ENCODE measurements at places on chromosomes 4 and X.

GRCh38 chr4:30427932-30428331 lies 292.2 kb upstream of the PCDH7 start:
- no peak for DNase-seq

DNA sequence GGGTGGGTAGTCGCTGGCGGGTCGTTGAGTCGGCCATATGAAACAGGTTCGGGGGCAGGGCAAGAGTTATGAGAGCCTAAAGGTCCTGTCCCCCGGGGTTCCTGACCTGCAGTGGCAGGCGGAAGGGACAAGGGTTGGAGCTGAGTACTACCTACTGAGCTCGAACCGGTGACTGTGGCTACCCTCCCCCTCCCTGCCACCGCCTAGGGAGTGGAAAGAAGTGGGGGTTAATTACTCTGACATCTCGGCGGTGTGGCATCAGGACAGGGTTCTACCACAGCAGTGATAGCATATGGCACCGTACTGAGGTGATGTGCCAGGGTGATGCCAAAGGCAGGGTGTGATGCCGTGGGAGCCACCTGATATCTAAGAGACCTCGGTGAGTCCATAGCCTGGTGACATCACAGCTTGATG lies 307 bp downstream of the ATG4A start:
- no peak for DNase-seq

DNA sequence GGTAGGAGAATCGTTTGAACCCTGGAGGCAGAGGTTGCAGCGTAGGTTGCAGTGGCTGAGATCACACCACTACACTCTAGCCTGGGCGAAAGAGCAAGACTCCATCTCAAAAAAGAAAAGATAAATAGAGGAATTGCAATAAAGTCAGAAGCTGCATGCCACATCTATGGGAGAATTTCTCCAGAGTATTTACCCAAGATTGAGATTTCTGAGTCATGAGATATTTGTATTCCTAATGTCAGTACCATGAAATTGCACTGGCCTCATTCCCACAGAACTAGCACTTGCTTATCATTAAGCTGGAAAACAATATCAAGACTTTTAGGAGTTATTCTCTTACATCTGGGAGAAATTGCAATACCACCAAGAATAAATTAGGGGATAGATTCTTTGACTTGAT lies 37.4 kb downstream of the ASIC5 start:
- no peak for DNase-seq

DNA sequence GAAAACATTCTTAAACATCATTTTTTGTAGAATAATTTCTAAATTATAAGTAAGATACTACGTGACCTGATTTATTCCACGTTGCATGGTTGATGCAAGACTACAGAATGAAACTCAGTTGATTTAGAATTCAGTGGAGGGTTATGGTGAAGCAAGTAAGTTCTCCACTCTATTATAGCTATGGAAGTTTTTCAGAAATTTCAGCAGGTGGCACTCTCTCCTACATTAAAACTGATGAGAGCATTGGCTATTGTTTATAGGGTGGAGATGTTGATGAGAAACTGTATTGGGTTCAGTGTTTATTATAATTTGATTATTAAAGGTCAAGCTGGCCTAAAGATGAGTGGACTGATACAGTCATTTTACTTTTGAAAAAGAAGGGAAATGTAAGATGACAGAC lies 88.0 kb downstream of the FNIP2 start:
- DNase-seq = no peak

- DNase-seq = no peak
Measured at GRCh38 chrX:153420851-153421599, 9.8 kb downstream of the ZFP92 start.

GRCh38 chr4:186500721-186501304 lies 54.6 kb downstream of the MTNR1A start:
- no peak for DNase-seq

DNA sequence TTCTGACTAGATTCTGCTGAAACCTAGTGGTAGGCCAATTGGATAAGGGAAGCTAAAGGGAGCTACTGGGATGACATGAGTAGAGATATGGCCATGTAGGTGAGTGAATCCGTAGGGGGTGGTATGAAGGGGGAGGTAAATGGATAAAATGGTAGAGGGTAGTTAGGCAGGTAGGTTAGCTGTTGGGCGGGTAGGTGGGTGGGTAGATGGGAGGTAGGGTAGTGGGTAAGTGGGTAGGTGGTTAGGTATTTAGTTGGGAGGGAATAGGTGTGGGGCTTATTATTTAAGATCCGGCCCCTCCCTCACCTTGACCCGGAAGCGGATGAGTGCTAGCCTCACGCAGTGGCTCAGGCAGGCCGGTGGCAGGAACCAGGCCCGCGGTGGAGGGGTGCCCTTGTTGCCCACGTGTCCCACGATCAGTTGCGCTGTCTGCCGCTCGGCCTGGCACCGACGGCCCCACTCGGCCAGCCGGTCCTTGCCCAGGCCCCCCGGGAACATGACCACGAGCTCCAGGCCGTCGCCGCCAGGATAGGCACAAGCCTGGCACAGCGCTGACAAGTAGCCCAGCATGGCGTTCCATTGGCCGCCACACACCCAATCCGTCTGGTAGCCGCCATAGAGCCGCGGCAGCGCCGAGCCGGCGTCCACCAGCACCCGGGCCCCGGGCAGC lies 725 bp downstream of the FAM120C start:
- DNase-seq = no peak

GRCh38 chr4:35229021-35229420 lies 1015.3 kb downstream of the ARAP2 start:
- no peak for DNase-seq

GRCh38 chr4:51842554-51843308 lies at the start of gene DCUN1D4:
Gene DCUN1D4 (plus strand): TSS chr4:51843153. CDS start chr4:51843243, 90 bp downstream.
- DNase-seq = peak; percentile 98

DNA sequence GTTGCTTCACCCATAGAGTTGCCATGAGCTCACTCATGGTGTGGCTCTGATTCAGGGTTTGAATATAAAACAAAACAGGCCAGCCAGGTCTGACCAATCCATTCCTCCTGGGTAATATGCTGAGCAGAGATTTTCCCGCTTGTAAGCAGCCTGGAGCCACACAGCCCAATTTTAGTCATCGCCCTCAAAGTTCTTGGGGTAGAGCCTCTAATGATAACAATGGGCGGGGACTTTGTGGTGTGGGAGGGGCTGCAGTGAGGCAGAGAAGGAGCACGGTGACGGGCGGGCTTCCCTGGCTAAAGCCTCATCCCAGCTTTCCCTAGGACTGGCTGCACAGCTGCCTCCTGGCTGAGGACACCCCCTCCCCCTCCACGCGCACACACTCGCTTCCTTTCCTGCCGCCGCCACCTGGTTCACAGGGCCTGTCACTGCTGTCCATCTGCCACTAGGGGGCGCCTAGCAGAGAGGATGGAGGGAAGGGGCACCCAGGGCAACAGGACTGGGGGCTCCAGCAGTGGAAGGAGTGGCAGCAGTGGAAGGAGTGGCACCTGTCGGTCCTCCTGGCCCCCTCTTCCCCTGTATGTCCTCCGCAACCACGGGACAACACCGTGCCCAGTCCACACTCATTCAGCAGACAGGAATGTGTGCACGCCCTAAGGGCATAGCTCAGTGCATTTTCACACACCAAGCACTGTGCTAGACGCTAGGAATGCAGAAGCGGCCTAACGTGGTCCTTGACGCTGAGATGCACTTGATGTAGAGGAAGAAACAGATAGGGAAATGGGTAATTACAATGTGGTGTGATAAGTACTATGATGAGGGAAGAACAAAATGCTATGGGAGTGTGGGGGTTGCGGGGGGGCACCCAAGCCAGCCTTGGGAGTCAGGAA lies 26.8 kb downstream of the PRPS1 start:
- DNase-seq = no peak

DNA sequence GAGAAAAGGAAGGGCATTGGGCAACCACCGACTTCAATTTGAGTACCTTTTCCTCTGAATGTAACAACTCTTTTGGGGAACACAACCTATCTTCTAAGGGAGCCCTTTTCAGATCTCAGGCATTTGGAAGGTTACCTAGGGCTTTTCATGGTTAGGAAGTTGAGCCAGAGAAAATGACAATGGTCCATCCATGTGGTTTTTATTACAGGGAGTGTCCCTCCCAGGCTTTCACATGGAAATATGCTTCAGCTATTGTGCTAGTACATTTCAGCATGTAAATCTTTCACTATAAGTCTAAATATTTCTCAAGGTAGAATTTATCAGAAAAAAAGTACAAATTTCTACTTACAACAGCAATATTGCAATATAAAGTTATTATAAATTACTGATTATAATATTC lies 259.8 kb downstream of the IQCM start:
- no peak for DNase-seq

DNA sequence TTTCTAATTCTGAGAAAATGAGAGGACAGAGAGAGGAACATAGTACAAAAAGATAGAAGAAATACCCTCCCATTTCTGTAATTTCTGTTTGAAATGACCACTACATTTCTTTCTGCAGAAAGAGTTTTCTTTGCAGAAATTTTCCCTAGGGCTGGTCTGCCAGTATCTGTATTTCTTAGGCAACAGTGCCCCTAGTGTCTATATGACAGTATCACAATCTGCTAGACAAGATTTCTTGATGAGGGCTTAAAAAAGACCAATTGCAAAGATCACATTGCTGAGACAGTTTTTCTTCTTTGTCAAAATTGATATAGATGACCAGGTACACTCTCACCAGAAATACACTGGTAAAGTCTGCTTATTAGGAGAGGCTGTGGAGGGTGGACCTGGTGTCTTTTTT lies 81.0 kb upstream of the ZDHHC15 start:
- DNase-seq = no peak

DNA sequence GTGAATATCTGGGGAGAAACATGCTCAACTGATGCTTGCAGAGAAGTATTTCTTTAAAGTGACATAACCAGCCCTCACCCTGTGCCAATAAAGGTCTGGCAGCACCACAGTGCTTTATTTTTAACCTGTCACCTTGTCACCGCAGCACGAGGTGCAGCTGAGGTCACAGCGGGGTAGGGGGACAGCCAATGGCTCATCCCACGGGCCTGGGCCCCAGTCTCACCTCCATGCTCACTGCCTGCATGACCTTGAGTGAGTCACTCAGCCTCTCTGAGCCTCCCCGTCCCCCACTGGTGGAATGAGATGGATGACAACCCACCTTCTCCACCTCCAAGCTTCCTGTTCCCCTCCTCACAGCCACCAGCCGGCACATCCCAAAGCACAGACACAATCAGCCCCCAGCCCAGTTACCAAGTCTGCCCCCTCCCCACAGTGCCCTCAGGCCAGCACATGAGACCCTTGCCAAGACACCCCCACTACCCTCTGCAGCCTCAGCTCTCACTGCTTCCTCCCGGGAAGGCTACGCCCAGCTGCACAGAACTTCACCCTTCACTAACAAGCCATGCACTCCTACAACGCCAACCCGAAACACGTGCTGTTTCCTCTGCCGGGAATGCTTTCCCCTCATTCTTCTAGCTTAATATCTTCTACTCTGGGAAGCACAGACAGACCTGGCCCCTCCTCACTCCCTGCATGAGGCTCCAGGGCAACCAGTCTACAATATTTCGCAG lies 24.9 kb upstream of the MAN2B2 start:
- DNase-seq = no peak

- DNase-seq = no peak
Measured at GRCh38 chrX:22360129-22360528, 87.4 kb downstream of the CBLL2 start.

GRCh38 chr4:104868533-104868932 lies 278.1 kb upstream of the TET2 start:
- DNase-seq = no peak

DNA sequence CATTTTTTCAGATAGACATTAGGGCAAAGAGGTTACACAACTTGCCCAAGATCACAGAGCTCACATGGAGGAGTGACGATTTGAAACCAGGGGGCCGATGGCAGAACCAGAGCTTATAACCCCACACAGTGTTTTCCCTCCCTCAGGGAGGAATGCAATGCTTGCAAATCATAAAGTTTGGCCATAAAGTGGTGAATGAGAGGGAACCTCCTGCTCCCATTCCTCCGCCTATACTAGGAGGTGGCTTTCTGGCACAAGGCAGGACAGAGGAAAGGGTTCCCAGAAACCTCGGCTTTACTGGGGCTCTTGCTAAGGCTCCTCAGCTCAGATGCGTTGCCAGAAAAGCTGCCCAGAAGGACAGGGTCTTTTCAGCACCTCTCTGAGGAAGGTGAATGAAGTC lies 19.3 kb downstream of the TMEM154 start:
- no peak for DNase-seq

- DNase-seq = no peak
Measured at GRCh38 chrX:38638952-38639529, 77.7 kb downstream of the TSPAN7 start.

DNA sequence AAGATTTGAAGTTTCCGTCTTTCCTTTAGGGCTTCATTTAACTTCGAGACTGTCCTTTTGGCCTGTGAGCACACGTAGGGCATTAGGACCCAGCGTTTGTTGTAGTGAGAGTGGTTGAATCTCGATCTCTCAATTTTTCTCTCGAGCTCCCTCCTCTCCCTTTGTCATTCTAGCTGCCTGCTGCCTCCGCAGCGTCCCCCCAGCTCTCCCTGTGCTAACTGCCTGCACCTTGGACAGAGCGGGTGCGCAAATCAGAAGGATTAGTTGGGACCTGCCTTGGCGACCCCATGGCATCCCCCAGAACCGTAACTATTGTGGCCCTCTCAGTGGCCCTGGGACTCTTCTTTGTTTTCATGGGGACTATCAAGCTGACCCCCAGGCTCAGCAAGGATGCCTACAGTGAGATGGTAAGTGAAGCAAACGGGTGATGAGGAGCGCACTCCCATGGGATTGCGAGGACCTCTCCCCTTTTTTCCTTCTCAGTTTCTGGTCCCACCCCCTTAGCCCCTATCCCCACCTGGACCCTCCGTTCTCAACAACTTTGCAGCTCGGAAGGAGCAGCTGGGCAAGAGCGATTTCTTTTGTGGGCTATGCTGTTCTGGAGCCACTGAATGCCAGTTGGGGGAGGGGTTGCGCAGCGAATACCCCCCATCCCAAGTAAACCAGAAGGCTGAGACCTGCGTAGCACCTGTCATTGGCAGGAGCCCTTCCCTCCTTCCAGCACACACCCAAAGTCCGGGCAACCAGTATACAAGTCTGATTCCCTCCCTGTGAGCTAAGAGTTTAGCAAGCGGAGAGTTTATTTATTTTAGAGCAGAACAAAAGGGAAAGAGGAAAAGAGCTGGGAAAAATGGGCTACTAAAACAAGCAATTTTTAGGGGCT lies at the start of gene TMEM35A:
Gene TMEM35A (plus strand): TSS at position 164 of the 883 bp plus-strand sequence. CDS start 124 bp downstream, at position 288.
- DNase-seq = no peak

DNA sequence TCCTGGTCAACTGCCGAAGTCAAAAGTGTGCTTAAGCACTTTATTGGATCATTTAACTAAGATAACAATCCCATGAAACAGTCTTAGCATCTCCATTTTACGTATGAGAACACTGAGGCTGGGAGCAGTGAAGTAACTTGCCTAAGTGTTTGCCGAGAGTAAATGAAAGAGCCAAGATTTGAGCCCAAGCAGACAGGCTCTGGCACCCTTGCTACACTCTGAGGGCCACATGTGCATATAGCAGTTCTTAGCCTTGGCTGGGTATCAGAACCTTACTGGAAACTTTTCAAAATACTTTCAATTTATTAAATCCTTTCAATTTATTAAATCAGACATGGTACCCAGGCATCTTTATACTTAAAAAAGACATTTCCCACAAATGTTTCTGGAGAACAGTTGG lies 225.9 kb downstream of the NR3C2 start:
- no peak for DNase-seq

- DNase-seq = no peak
Measured at GRCh38 chr4:98803251-98803650, 125.7 kb downstream of the EIF4E start.
